ENCODE measurements at places on chromosomes 1 and 21. TPM values are rescaled to one million over a fixed set of nuclear protein-coding genes. Genes with fewer than 3 reads are reported as not detected.

The CBR3 gene
- total RNA-seq: 1.6 TPM

The KIF14 gene
- total RNA-seq: 2.4 TPM

The PTPRF gene
- total RNA-seq: 39.1 TPM

The TBCE gene
- total RNA-seq: 44.0 TPM

The TMPRSS15 gene
- not detected for total RNA-seq

The LCE1B gene
- total RNA-seq: not detected

The SYDE2 gene
- total RNA-seq: 6.9 TPM

The AADACL3 gene
- total RNA-seq: not detected

The KRTAP10-11 gene
- total RNA-seq: not detected

The RGS13 gene
- total RNA-seq: not detected

The KCNJ9 gene
- total RNA-seq: 11.4 TPM

All from frontal cortex (tissue), 4 donors.